HCT116 (cell line): ENCODE measurements at places on chromosomes 1 and 21. TPM values are rescaled to one million over a fixed set of nuclear protein-coding genes. Genes with fewer than 3 reads are reported as not detected.

The PTCH2 gene
- total RNA-seq, result 1.3 TPM

- no peak for DNase-seq
Measured at GRCh38 chr1:7298749-7299151, 472.3 kb upstream of the VAMP3 start.

The CRP gene
- 1.3 TPM for total RNA-seq

GRCh38 chr1:111720977-111721786, 18.0 kb downstream of the INKA2 start:
- no peak for DNase-seq

DNA sequence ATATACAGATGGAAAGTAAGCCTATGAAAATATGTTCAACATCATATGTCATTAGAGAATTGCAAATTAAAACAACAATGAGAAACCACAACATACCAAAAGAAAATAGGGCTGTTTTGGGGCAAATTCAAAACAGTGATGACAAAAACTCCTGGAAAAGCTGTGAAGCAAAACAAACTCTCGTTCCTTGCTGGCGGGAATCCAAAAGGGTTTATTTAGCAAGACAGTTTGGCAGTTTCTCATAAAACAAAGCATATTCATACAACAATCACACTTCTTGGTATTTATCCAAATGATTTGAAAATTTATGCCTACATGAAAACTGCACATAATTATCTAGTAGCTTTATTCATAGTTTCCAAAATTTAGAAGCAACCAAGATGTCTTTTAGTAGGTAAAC, 44.4 kb downstream of the COL11A1 start:
- no peak for DNase-seq

DNA sequence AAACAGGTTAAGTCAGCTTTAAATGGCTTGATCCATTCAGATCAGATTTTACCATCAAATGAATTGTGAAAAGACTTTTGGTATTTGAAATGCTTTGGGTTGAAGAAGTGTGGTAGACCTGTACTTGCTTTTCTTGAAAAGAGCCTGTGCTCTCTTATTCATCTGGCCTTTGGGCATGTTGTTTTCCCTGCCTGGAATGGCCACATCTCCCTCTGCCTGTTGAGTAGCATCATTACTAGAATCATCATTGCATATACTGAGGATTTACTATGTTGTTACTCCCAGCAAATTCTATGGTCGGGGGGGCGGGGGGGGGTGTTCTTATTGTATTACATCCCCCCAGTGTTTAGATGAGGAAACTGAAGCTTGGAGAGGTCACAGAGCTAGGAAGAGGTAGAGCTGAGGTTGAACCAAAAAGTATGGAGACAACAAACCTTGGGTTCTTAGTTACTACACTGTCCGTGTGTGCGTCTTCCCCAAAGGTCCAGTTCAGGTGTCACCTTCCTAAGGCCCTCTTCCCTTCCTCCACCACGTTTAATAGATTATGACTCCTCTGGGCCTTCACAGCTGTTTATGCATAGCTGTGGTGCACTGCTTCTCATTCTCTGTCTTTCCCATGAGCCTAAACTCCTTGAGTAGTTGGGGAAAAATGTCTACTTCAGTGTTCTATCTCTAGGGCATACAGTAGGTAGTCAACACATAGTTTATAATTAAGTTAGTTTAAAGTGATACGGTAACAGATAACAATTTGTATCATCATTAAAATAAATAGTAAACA, 246.4 kb upstream of the HOOK1 start:
- DNase-seq, result no peak

- no peak for DNase-seq
Measured at GRCh38 chr1:48219803-48220202, 2.7 kb upstream of the SLC5A9 start.

The LHX8 gene
- not detected for total RNA-seq

The CD1B gene
- total RNA-seq, result not detected

The ACTN2 gene
- total RNA-seq, result 0.20 TPM

GRCh38 chr1:179121159-179121938, 39.5 kb downstream of the TOR3A start:
- DNase-seq, result peak; percentile 28

The EXO1 gene
- 32.9 TPM for total RNA-seq

DNA sequence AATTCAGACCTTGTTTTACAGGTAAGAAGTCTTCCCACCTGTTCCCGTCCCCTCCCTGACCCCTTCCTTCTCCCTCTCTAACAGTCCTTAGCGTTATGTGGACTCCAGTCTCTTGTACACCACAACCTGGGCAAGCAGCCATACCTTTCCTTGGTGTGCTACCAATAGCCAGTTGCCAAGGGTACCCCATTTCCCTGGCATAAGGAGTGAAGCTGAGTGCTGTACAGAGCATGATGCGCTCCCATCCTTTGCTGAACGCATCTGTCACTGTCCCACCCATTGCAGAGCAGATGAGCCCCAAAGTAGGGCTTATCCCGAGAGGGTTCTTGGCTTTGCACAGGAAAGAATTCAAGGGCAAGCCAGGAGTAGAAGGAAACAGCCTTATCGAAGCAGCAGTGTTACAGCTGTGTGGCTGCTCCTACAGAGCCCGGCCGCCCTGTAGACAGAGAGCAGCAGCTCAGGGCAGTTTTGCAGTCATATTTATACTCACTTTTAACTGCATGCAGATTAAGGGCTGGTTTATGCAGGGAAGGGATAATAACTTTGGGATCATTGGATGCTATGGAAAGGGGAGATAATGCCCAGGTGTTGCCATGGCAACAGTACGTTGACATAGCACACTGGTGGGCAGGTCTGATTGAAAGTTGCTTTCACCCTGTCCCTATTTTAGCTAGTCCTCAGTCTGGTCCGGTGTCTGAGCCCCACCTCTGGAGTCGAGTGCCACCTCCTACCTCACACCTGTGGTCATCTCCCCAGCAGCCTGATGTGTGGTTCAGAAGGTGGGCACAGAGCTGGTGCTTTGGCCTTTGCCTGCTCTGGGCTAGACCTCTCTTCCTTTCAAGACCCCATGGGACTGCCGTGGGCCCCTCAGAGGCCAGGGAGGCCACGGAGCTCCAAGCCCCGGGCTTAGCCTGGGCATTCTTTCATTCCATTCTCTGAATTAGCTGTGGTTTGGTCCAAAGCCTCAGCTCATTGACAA, 5.1 kb downstream of the FHAD1 start:
- DNase-seq, result no peak

The WDR3 gene
- total RNA-seq, result 70.5 TPM

- no peak for DNase-seq
Measured at GRCh38 chr1:225660544-225660946, 7.6 kb upstream of the ENAH start.

GRCh38 chr1:117606649-117607430, 992 bp downstream of the TENT5C start:
- no peak for DNase-seq

The SDE2 gene
- total RNA-seq, result 22.5 TPM

GRCh38 chr21:27734146-27734545, 767.3 kb upstream of the ADAMTS5 start:
- DNase-seq, result no peak

DNA sequence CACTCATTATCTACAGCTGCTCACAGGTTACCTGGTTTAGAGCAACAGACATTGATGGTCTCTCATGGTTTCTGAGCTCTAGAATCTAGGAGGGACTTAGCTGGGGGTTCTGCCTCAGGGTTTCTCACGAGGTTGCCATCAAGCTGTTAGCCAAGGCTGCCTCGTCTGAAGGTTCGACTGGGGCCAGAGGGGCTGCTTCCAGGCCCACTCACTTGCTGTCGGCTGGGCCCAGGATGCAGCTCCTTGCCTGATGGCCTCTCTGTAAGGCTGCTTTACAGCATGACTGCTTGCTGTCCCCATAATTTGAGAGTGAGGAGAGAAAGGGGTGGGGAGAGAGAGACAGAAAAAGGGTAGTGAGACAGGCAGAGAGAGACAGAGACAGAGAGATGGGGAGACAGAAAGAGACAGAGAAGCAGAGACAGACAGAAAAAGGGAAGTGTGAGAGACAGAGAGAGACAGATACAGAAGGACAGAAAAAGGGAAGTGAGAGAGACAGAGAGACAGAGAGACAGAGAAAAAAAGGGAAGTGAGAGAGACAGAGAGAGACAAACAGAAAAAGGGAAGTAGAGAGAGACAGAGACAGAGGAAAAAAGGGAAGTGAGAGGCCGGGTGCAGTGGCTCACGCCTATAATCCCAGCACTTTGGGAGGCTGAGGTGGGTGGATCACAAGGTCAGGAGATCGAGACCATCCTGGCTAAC, 106.8 kb upstream of the C1orf174 start:
- no peak for DNase-seq

- DNase-seq, result no peak
Measured at GRCh38 chr21:43861706-43862105, 3.3 kb upstream of the AGPAT3 start.

The LCE1D gene
- total RNA-seq, result not detected

GRCh38 chr1:157170677-157171515, 32.7 kb upstream of the ETV3 start:
- DNase-seq, result peak; percentile 64

DNA sequence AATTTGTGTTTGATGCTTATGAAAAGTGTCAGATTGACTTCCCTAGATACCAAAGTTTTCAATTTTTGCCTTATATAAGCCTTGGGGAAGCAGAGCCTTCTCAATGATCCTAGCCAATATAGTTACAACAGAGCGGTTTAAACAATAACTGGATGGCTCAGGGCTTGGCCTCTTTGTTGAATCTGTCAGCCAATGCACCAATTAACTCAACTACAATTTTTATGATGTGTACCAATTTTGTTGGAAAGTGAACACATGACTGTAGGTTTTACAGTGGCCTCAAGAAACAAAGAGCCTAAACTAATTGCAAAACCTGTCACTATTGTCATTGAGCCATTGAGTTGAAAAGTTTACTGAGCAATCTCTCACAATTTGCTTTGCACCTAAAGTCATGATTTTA, 71.6 kb upstream of the RGS18 start:
- DNase-seq, result no peak

The ATXN7L2 gene
- 7.2 TPM for total RNA-seq

DNA sequence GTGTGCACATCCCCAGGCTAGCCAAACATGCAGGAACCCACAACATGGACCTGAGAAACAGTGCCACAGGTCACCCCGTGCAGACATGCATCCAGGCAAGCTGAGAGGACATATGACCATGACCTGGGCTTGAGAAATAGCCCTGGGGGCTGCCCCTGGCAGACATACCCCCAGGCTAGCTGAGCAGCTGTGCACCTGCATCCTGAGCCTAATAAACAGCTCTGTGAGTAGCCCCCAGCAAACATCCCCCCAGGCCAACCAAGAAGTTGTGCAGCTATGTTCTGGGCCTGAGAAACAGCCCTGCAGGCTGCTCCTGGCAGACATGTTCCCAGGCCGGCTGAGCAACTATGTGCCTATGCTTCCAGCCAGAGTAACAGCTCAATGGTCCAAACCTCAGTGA, 14.5 kb downstream of the OLFML3 start:
- DNase-seq, result no peak

DNA sequence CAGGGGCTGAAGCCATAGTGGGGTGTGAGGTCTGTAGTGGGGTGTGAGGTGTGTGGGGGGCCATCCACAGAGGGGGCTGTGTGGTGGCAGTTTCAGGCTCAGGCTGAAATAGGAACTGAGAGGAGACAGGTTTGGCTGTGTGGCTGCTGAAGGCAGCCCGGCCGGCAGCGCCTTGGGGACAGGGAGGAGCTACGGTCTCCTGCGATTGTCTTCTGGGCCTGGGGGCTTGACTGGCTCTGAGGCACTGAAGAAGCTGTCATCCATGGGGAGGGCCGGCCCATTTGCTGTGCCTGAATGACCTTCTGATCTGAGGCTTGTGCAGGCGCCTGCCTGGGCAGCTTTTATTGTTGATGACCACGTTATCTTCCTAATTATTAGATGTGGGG, 10.0 kb upstream of the TTC34 start:
- DNase-seq, result no peak

The TMEM51 gene
- 16.6 TPM for total RNA-seq

DNA sequence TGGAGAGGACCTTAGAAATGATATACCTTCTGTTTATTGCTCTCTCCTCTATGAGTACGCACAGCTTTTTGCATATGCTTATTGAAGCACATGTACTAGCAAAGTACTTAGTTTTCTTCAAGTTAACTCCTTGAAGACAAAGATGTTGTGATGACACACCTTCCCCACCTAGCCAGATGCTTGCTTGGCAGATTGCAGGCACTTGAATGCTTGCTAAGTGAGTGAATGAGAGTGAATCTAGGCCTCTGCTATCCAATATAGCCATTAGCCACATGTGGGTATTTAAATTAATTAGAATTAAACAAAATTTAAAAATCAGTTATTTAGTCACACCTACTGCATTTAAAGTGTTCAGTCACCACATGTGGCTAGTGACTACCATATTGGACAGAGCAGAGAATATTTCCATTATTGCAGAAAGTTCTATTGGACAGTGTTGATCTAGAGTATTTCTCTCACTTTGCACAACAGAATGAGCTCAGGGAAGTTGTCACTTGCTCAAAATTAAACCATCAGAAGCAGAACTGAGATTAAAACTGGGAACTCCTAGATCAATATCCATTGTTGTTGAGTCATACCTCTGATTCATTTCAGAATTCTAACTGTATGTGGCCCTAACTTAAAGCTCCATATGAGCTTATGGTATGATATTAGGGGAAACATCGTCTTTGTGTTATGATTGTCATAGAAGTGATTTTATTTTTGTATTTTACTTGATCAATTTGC, 8.6 kb upstream of the EEIG2 start:
- no peak for DNase-seq

DNA sequence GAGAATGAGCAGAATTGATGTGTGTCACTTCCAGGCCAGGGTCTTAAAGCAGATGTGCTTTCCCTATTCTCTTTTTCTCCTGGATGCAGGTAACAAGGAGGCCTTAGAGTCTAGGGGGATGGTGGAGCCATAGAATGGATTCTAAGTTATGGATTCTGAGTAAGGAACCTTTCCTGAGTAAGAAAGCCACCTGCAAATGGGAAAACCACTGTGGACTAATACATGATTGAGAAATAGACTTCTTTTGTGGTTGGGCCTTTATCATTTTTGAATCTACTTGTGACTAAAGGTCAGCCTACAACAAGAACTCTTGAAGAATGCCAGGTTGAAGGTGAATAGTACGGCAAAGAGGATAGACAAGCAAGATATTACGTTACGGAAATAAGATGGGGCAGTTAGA, 116.1 kb downstream of the CDC7 start:
- no peak for DNase-seq

The PSMD4 gene
- 225 TPM for total RNA-seq

The HORMAD1 gene
- total RNA-seq, result not detected

The SYCP1 gene
- not detected for total RNA-seq

DNA sequence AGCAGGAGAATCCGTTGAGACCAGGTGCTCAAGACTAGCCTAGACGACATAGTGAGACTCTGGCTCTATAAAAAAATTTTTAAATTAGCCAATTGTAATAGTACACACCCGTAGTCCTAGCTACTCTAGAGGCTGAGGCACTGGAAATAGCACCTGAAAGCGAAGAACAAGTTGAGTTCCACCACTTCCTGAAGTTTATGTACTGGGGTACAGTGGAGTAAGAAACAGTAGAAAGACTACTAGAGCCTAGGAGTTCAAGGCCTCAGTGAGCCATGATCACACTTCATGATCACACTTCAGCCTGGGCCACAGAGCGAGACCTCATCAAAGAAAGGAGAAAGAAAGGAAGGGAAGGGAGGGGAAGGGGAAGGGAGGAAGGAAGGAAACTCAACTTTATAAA, 19.8 kb downstream of the RSBN1 start:
- no peak for DNase-seq
